ENCODE measurements at places on chromosomes 5 and 9.

DNA sequence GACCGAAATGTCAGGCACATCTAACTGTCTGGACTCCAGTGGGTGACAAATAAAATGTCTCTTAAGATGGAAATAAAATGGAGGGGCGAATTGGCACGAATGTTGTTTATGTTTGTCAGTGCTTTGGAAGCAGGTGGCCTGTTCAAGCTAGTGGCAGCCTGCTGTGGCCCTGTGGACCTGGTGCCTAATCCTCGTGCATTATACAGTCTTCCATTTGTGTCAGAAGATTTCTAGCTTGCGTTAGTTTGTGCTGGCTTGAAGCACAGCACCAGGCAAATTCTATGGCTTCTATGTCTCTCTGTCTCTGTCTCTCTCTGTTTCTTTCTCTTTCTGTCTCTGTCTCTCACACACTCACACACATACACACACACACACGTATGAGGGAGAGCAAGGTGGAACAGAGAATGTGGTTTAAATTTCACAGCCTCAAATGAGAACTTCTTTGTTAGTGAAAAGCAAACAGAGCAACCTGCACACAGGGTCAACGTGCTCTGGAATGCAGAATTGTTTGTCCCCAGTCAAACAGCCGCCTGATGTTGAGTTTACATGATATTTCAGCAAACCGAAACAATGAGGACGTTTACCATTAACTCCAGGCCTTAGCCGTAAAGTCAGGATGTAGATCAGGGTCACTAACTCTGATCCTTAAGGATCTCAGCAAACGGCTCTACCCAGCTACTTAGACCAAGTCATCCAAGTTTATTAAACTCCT is 39.0 kb upstream of the CD180 start:
- no peak for DNase-seq

- no peak for DNase-seq
These were observed 229.0 kb downstream of the TRIM36 start for GRCh38 chr5:114940709-114941108.

- DNase-seq, result no peak
These were observed 3.1 kb downstream of the DCP2 start for GRCh38 chr5:112979723-112980122.

DNA sequence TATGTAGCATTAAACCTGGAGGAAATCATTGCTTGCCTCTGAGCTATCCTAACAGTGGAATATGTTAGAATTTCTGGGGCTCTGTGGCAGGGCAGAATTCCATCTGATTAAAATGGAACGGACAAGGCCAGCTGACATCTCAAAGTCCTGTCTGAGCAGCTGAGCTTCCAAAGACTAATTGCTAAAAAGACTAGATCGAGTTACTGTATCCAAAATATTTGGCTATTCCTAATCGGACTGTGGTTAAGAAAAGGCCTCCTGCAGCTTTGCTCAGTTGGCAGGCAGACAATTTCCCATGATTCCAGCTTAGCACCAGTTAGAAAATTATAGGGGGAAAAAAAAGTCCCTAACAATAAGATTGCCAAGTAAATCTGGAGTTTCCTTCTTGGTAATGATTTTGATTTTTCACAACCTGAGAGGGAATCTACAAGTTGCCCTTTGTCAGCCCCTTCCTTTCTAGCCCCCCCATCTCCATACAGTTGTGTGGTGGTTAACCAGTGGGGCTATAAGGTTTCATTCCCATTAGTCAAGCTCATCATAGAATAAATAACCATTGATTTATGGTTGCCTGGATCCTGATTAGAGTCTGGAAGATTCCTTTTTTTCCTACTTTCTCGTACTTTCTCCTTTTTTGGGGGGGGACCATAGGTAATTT is 26.4 kb downstream of the PTGR1 start:
- no peak for DNase-seq

DNA sequence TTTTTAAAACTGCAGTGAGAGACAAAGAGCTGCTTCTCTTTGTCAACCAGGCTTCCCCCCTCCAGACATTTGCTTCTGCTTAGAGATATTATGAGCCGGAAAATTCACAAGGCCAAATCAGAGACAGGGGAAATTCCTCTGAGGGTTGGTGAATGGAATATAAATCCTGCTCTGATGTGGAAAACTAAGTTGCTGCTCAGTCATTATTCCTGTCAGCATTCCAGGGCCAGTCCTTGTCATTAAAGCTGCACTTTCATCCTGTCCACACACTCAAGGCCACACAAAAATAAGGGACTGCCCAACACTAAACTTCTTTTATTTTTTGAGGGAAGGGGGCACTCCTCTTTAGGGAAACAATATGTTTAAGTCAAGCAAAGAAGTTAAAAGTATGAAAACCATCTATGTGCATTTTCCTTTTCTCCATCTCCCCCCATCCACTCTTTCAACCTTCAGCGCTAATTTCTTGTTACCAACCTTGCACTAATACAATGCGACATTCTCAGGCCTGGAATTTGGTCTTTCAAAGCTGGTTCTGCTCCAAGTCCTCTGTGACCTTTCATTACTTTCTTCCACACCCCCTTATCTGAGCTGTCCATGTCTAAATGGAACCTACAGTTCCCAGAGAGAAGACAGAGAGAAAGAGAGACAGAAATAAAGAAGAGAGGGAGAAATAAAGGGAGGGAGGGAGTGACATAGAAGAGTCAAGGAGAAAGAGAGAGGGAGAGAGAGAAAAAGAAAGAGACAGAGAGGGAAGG is 118.9 kb upstream of the S1PR3 start:
- DNase-seq, result no peak

DNA sequence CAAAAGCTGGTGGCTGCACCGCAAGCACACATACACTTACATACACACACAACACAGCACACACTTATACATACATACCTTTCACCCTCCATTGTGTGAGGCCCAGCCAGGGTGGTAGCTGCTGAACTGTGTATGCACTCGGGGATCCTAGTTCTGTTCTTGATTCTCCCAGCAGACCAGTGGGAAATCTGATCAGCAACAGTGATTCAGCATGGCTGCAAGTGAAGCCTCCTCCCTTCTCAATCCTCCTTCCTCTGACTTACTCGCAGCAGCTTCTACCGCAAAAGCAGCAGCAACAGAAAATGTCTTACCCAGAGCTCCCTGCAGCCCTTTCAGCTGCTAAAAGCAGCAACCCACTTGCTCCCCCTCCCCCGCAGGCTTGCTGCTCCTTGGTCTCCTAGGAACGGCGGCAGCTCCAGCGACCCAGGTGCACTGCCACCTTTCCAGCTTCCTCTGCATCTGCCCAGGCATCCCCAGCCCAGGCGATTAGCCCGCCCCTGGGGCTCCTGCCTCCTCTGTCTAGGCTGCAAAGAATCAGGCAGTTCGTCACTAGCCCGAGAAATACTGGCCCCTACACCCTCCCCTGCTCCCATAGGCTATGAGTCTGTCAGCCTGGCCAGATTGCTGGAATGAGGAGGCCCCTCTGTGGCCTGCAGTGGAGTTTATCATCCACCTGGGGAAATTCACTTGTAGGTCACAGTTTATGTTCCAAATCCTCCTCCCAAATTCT is at the start of gene KLHL3:
TSS of gene KLHL3 (minus strand) at position 535 of the 730 bp plus-strand sequence. CDS start at position 92, 443 bp downstream.
- DNase-seq, result no peak

DNA sequence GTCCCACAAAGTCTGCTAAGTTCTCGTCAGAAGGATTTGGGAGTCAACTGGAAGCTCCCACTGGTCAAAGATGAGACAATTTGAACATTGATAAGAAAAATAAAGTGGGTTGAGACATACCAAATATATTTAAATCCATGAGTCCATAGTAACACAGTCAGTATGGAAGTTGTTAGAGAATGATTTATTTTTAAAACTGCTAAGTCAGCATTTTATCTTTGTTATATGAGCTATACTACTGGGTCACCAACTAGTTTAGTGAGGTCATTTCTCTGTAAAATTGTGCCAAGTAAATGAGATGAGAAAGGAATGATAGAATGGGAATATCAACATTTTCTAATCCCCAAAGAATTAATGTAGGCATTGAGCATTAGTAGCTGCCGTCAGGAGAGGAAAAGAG is 60.2 kb downstream of the UHRF2 start:
- no peak for DNase-seq

DNA sequence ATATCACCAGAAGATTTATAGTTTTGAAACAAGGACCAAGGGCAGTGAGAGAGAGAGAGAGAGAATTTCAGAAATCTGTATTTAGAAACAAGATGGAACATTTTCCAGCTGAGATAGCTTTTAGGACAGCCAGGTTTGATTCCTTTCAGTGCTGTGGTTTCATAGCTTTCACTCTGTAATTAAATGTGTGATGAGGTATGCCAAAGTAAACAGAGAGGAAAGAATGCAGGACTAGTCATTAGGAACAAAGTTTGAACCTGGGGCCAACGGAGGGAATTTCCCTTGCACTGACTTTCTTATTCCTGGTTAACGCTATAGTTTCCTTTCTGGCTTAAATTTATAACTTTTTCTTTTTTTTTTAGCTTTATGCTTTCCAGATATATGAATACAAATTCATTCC is 10.0 kb upstream of the CCL28 start:
- DNase-seq, result no peak

- no peak for DNase-seq
These were observed 564.7 kb downstream of the PDE4D start for GRCh38 chr5:59328709-59329296.

DNA sequence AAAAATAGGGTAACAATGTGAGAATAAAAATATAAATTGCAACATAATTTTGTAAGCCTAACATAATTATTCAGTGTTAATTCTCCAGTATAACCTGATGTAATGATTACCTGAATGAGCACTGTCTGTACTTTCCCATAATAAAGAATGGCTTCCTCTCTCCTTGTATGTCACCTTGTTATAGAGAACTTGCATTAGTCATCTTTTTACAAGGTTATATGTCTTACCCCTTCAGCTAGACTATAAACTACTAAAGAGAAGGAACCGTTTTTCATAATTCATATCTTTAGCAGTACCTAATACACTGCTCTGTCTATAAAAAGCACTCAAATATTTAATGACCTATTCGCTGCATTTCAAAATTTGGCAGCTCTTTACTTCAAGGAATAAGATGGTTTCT is 19.8 kb downstream of the STRBP start:
- no peak for DNase-seq

DNA sequence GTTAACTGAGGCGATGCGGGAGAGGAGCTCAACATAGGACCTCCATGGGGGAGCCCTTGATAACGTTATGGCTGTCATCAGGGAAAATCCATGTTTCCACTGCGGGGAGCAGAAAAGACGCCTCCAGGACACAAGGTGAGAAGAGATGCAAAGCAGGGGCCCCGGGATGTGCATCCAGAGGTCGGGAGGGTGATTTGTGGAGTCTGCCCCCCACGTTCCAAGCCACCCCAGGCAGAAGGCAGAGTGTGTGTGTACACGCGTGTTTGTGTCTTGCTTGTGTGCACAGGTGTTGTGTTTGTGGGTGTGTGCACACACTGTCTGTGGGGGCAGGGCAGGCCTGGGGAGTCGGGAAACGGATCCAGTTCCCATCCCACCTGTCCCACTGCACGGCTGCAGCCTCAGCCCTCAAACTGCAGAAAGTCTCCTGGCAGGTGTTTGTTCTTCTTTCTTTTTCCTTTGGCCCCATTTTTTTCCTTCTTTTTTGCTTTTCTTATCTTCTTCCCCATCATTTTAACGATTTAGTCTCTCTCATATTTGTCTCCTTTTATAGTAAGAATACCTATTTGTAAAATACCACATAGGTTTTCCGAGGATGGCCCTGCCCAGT is 17.4 kb upstream of the PLEKHG4B start:
- DNase-seq, result no peak

- DNase-seq, result no peak
These were observed 495.9 kb downstream of the CSNK1G3 start for GRCh38 chr5:124007675-124008398.

- no peak for DNase-seq
These were observed 627.2 kb downstream of the ISL1 start for GRCh38 chr5:52010454-52010853.

DNA sequence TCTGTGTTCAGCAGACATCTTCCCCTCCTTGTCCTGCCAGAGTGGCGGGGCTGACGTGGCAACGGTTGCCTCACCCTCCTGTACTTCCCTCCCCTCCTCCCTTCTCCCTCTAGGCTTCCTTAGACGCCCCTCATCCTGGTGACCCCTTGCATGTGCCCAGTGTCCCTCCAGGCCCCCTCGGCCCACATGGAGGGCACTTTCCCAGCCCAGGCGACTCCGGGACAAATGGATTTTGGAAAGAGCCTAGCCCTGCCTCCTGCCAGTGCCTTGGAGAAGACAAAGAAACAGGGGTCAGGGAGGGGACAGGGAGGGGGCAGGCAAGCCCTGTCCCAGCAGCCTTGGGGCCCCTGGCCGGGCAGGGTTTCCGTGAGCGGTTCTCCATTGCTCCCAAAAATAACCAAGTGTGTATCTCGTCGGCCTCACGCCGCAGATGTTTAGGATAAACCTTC is 38.3 kb upstream of the NEURL1B start:
- no peak for DNase-seq

- no peak for DNase-seq
These were observed 19.2 kb downstream of the UBAP1 start for GRCh38 chr9:34197756-34198711.

GRCh38 chr9:130039528-130040147 is 3.4 kb downstream of the FNBP1 start:
- no peak for DNase-seq

DNA sequence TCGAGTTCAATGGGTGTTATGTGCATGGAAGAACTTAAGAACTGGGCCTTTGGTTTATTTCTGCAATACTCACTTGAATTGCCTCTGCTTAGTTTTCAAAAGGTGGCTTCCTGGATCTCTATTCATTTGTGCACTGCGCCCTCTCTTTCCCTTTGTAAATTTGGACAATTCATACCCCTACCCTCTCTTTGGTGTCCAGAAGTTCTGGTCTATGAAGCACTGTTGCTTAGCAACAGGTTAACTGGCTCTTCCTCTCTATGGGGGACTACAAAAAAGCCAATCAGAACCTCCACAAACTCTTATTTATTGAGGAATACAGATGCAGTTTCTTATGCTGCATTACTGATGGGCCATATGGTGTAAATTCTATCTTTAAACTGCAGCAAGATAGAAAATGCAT is 13.5 kb upstream of the FAM120A start:
- DNase-seq, result no peak

GRCh38 chr5:6106756-6107155 is 271.6 kb downstream of the MED10 start:
- no peak for DNase-seq

GRCh38 chr5:94853120-94853519 is 234.7 kb downstream of the SLF1 start:
- DNase-seq, result no peak

- DNase-seq, result no peak
These were observed 14.8 kb downstream of the NDST1 start for GRCh38 chr5:150522504-150523414.

- no peak for DNase-seq
These were observed 19.4 kb downstream of the S1PR3 start for GRCh38 chr9:89010526-89011111.

GRCh38 chr9:94643176-94643575 is 3.9 kb upstream of the FBP1 start:
- DNase-seq, result no peak

DNA sequence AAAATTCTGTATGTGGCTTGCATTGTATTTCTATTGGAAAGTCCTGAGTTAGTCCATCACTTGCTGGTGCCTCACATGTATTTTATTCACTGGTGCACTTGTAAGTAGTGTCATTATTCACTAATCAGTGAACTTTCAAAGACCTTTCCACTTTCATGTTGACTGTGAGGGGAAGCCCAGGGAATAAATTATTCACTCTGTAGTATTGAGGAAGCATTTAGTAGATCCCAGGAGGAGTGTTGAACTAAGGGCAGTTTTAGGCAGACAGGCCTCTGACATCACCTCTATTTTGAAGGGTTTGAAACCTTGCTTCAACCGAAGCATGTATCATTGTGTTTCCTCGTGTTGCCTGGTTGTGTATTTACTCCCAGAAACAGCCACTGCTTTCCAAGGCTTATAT is 705.4 kb upstream of the RIOK2 start:
- no peak for DNase-seq

GRCh38 chr9:76415731-76416130 is 21.5 kb upstream of the RFK start:
- DNase-seq, result no peak

GRCh38 chr9:21314152-21314551 is 9.0 kb upstream of the IFNA5 start:
- no peak for DNase-seq

All from K562 (cell line).